ENCODE measurements at places on chromosomes 2 and 18.

DNA sequence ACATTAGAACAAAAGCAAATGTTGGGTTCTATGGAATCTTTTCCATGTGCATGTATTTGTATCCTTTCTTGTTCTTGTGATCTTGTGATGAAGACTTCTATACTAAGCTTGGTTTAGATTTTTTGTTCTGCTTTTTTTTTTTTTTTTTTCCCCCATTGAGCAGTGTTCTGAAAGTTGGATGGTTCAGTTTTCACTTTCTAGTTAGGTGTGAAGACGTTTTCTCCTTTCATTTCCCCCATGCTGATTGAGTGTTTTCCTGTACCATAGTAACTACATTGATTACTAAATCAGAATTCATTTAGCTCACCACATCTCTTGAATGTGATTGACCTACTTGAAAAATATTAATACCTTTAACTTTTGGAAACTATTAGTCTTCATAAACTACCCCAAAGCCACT lies 34.1 kb downstream of the NOP58 start:
- DNase-seq = no peak

DNA sequence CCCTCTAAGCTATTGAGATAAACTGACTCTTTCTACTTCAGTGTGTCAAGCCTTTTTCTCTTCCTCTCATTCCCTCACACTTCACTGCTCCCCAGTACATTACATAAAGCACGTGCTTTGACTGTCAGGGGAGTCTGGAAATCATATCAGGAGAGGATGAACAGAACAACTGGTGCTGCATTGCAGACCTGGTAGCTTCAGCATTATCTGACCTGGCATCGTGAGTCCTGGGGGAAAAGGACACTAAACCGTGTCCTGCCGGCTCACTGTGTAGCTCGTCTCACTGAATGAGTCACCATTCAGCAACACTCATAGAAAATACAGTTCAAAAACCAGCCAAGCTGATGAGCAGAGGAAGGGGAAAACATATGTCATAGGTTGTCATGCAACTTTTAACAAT lies 108.5 kb upstream of the UNC80 start:
- DNase-seq = no peak

DNA sequence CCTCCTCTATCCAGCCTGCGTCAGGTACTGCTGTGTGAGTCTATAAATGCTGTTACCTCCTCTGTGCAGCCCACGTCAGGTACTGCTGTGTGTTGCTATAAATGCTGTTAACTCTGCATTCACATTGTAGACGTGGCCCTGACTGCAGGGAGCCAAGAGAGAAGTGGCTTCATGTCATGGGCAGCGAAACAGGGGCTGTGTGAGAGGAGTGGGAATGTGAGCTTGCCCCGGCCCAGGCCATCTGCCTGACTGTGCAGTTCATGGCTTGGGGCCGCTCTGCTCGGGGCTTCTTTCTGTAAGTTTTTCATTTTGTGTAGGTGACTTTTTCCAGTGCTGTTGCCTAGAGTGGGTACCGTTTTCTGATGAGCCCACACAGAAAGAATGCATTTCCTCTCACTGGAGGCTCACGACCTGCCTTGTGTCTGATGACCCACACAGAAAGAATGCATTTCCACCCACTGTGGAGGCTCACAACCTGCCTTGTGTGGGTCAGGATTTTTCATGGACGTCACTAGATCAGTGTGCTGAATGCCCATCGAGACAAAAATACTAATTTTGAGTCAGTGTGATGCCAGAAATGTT lies 104.5 kb downstream of the SNTG2 start:
- peak; percentile 18 for DNase-seq

DNA sequence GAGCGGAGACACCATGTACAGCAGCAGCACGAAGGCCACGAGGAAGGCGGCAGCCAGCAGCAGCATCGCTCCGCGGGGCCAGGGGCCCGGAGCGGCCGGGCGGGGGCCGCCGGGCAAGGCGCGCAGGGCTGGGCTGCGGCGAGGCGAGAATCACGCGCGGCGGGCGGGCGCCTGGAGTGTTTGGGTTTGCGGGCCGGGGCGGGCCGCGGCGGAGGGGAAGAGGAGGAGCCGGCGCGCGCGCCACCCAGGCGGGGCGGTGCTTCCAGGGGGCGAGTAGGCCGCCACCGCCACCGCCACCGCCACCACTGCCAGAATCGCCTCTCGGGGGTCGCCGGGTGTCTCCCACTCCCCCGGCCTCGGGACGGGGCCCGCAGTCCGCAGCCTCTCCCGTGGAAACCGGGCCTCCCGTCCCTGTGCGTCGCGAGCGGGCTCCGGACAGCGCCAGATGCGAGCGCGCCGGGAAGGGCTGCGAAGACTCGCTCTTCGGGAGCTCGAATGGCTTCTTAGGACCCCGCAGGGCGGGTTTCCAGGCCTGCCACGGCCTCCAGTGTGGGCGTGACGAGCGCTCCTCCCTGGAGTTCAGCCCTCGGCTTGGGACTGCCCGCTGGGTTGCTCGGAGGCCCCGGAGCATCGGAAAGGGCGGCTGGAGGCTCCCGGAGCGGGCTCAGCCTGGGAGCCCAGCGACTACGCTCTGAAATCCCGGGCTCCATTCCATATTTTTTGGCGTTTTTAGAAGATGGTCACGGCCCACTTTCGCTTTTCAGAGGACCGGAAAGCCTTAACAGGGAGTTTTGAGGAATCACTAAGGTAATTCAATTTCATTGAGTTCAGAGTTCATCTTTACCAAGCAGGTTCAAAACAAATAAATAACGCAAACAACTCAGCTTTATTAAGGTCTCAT lies at the start of gene KDSR:
Gene KDSR (minus strand): TSS at position 154 of the 901 bp plus-strand sequence. CDS start 88 bp downstream, at position 66.
- peak; percentile 95 for DNase-seq

- DNase-seq = no peak
Measured at GRCh38 chr2:232683368-232683767, 13.8 kb upstream of the GIGYF2 start.

DNA sequence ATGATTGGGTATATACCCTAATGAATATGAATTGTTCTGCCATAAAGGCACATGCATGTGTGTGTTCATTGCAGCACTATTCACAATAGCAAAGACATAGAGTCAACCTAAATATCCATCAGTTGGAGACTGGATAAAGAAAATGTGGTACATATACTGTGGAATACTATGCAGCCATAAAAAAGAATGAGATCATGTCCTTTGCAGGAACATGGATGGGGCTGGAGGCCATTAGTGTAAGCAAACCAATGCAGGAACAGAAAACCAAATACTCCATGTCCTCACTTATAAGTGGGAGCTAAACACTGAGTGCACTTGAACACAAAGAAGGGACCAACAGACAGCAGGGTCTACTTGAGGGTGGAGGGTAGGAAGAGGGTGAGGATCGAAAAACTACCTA lies 43.2 kb downstream of the TTC39C start:
- DNase-seq = no peak

- no peak for DNase-seq
Measured at GRCh38 chr2:1748176-1748740, 3.9 kb upstream of the PXDN start.

DNA sequence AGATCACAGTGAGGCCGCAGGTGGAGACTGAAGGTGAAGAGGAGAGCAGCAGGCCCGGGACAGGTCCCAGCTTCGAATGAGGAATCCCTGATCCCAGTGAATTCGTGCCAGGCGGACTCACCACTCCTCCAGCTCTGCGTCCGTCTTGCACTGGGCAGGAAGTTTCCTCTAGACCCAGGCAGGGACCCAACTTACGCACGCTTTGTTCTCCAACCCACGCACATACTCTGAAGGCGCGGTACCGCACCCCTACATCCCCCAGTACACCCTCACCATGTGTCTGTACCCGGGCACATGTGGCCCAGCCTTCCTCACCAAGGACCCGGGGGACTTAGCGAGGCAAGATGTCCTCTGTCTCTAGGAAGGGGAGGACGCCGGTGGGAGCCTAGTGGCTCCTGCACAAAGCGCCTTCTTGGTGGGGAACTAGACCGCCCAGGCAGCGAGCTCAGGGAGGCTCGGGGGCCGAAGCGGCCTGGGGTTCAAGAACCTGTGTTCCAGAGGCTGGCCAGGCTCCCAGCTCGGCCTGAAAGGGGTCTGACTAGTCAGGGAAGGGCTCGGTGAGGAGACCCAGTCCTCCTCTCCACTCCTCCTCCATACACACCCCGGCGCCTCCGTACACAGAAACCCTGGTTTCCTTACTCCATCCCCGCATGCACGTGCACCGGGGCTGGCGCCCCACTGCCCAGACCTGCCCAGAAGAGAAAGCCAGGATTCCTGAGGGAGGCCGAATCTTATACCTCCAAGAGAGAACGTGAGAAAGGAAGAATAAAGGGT lies 38.3 kb upstream of the ATP6V1B1 start:
- DNase-seq = no peak

GRCh38 chr2:144679942-144680341 lies 160.0 kb upstream of the ZEB2 start:
- no peak for DNase-seq

DNA sequence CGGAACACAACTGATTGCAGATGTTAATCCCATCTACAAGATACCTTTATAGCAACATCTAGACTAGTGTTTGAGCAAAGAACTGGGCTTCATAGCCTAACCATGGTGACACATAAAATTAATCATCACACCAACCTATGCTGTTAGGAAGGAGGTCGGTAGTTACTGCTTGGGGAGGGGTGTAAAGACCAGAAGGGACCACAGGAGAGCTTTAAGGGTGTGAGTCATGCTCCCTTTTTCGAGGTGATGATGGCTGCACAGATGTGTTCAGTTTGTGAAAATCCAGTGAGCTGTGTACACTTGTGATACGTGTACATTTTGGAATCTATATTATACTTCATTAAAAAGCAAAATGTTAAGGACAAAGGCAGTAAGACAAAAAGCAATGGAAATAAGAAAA lies 4.6 kb upstream of the SEH1L start:
- no peak for DNase-seq

GRCh38 chr18:9987931-9988330 lies 74.1 kb downstream of the VAPA start:
- no peak for DNase-seq

DNA sequence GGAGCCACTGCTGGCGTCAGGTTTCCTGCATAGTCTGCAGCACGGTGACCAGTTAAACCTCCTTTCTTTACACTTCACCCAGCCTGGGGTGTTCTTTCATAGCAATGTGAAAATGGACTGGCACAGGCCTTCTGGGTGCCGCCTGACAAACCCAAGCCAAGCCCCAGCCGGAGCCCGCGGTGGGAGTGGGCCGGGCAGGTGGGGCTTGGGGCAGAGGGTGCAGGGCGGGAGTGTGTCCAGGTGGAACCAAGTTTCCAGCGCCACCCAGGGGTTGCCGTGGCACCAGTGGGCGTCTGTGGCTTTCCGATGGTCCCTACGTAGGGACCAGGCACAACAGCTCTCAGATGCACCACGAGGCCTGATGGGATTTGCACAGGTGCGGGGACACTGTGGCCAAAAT lies 75.8 kb downstream of the RTP5 start:
- no peak for DNase-seq

DNA sequence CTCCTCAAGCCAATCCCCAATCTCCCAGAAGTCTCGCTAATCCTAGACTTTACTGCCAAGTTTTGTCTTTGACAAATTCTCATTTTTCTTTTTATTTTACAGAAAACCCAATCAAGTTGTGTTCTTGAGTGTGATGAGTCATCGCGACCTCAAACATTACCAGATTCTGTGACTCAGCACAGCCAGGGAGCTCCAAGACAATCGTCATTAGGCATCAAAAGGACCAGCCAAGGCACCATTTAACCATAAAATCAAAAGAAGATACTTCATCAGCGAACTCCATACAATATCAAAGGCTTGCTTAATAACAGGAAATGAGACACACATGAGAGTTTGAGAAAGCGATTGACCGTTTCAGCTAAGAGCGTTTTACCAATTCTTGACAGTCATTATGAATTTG lies 146.2 kb upstream of the AGAP1 start:
- peak; percentile 48 for DNase-seq

- no peak for DNase-seq
Measured at GRCh38 chr2:217599906-217600305, 402.9 kb downstream of the TNS1 start.

DNA sequence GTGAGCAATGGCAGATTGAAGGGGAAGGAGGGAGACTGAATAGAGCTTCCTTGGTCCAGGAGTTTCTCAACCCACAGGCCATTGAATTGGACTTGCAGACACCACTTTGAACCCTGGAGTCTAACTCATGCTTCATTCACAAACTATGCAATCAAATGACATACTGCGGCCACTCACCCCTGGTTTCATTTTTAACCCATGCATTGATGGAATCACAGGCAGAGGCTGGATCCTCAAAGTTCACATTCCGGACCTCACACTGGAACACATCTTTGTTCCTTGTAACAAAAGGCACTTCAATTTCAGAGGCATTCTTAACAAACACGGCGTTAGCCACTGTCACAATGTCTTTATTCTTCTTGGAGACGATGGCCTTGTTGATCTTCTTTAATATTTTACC lies 40.7 kb downstream of the MRPL44 start:
- no peak for DNase-seq

DNA sequence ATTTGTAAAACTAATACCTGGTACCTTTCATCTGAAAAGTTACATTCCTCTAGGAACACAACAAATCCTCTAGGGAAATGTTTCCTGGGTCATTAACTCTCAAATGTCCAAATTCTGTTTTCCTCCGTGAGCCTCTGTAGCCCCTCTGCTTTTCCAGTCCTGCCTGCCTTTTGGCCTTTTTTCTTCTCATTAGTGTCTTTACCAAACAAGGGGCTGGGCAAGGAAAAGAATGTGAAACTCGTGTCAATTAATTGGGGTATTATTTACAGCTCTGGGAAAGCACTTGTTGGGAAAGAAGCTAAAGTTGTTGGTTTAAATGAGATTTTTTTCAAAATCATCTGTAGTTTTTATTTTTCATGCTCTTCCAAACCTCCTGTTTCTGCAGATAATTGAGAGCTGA lies 198.1 kb upstream of the NRP2 start:
- no peak for DNase-seq

- no peak for DNase-seq
Measured at GRCh38 chr18:42363446-42364441, 408.7 kb downstream of the PIK3C3 start.

DNA sequence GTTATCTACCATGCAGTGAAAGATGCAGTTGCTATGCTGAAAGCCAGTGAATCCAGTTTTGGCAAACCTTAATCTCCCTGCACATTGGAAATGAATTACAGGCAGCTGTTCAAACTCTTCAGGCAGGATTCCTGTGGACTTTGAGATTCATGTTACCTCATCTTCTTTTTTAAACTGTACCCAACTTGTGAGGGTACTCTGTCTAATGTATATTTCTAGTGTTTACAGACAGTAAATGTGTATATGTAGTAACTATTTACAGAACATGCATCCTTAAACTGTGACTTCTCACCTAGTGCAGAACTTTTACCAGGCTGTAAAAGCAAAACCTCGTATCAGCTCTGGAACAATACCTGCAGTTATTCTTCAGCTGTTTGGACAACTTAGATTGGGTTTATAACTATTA lies 50.9 kb downstream of the KDM3A start:
- no peak for DNase-seq

- no peak for DNase-seq
Measured at GRCh38 chr18:2978661-2979106, 34.3 kb downstream of the LPIN2 start.
